ENCODE measurements at places on chromosomes 2 and 18.

DNA sequence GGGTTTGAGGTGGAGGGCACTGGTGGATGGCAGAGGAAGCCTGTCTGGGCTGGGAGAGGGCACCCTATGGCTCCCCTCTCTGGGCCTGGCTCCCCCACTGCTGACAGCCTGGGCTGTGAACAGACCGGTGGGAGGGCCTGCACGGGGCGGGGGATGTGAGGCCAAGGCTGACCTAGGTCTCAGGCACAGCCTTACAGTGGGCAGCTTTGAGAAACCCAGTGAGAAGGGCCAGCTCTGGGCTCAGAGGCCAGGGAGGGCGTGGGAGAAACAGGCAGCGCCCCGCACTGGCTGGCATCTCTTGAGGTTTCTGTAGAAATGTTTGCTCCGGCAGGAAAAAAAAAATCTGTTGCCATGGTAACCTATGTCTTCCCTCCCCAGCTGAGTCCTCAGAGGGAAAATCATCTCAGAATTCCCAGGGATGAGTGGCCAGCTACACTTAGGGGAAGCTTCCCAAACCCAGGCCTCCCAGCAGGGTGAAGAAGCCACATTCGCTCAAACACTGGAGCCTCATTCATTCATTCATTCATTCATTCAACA is 71.7 kb upstream of the TAF1B start:
- no peak for DNase-seq

DNA sequence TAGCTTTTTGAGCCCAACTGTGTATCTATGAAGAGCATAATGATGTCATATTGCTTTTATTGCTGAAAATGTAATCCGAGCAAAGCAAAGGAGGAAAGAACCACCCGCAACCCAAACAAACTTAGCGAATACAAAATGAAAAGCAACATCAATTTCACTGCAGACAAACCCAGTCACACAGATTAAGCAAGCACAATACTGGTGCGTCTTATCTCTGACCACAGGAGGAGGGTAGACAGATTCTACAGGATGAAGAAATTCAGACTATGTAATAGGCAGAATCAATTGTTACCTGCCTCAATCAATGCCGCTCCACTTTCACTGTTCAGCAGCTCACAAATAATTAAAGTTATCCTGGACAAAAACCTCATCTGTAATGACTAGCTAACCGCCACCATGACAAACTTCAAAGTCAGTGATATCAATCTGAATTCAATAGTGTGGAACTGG is 115.5 kb upstream of the SP3 start:
- DNase-seq, result no peak

- no peak for DNase-seq
These were observed 62.2 kb downstream of the CLHC1 start for GRCh38 chr2:55169915-55170314.

GRCh38 chr18:75854808-75855207 is 427.3 kb upstream of the SMIM21 start:
- DNase-seq, result no peak

- no peak for DNase-seq
These were observed 608.8 kb downstream of the LRP1B start for GRCh38 chr2:141522048-141522447.

- DNase-seq, result no peak
These were observed 194.8 kb downstream of the TPGS2 start for GRCh38 chr18:36633961-36634412.

DNA sequence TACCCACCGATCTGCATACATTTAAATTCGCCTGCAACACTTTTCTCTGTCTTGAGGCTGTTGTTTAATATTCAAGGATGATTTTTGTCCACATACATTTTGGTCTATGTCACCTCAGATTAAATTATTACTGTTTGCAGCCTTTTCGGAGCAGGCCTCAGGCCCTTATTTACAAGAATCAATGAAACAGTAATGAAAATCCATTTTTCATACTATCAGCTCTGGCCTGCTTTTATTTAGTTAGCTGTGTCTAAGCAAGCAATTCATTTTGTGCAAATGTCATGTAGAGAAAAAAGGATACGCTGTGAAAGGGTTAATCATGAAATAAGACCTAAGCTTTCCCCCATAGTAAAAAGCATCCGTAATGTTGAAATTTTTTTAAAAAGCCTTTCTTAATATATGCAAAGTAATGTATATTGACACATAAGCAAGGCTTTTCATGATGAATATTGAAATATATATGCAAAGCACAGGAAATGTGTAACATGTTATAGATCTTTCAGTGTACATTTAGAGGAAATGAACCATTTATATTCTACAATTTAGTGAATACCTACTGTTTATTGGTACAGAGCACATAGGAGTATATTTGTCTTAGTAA is 1135.3 kb upstream of the ZEB2 start:
- no peak for DNase-seq

DNA sequence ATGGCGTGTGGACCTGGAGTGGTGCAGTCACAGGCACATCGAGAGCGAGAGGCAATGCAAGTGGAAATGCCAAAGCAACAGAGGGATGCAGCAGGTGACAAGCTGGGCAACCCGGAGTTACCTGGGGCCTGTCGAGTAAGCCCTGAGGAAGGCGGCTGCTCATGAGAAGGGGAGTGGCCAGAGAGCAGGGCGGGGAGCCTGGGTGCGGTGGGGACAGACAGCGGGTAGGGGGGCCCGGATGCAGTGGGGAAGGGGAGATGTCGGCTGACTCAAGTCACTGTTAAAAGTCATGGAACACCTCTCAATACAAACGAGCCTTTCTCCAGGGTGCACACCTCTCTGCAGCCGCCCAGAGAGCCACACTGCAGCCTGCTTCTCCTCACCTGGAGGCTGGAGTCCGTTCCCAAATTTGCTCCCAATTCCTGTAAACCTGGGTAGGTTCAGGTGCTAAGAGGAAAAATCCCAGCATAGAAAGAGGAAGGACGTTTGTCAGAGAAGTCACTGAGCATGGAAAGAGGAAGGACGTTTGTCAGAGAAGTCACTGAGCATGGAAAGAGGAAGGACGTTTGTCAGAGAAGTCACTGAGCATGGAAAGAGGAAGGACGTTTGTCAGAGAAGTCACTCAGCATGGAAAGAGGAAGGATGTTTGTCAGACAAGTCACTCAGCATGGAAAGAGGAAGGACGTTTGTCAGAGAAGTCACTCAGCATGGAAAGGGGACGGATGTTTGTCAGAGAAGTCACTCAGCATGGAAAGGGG is 71.7 kb upstream of the TWIST2 start:
- no peak for DNase-seq

DNA sequence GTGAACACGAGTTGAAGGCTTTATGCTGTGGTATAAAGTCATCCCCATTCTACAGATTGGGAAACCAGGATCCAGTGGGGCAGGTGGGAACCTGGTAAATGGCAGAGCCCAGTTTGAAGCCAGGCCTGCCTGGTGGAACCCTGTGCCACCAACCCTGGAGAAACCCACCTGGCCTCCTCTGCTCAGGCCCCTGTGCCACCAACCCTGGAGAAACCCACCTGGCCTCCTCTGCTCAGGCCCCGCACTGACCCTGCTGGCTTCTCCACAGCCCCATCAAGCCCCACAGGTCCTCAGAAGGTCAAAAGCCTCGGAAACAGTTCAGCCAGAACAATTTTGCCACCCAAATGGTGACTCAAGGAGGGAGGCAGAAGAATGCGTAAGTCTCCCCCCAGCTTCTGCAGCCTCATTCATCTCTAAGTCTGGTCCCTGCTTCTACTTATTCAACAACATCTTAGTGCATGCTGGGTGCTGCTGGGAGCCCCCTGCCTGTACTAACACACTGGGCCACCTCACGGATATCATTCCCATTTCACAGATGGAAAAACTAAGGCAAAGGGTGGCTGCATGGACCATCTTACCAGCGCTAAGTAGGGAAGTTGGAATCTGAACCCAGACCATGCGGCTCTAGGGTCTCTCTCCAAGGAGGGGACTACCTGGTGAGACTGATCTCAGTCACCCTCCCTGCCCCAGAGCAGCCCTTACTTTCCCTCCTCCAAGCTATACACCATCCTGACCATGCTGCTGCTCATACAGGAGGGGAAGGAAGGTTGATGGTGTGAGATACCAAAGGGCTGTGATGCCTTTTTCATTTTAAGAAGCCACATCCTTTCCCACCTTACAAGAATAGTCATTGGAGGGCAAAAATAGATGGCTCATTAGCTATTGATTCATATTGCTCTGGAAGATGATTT is 93.7 kb upstream of the ID2 start:
- DNase-seq, result no peak
